ENCODE measurements at places on chromosomes 7 and 10.
A peak's percentile ranks its signal among the peaks of the same experiment; 100 is the strongest.

GRCh38 chr10:99315853-99316252 is 13.3 kb upstream of the CNNM1 start:
- DNase-seq = no peak

DNA sequence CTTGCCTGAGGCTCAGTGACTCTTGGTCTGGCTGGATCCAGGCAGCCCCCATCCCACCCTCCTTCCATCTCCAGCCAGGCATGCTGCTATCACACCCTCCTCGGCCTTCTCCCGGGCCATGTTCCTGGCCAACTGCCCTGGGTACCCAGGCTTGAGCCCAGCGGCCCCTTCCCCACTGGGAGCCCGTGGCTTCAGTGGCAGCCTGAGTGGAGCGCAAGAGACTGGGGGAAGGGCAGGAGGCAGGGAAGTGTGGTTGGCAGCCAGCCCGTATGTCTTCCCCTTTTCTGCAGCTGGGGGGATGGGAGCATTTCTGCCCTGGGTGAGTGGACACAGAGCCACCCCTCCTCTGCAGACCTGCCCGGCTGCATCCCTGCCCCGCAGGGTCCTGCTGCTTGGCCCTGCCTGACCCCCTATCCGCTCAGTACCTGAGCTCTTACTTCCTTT is 148.5 kb downstream of the ARHGAP22 start:
- DNase-seq = peak; percentile 57

GRCh38 chr10:66167816-66168215 is 758.0 kb upstream of the LRRTM3 start:
- no peak for DNase-seq

GRCh38 chr10:15813415-15813814 is 46.9 kb downstream of the MINDY3 start:
- DNase-seq = no peak

- no peak for DNase-seq
These were observed 369.1 kb downstream of the PLXNA4 start for GRCh38 chr7:132207211-132207610.
